Progenitor cell of endocrine pancreas (in vitro differentiated cells): ENCODE measurements at places on chromosomes 1 and 21.

DNA sequence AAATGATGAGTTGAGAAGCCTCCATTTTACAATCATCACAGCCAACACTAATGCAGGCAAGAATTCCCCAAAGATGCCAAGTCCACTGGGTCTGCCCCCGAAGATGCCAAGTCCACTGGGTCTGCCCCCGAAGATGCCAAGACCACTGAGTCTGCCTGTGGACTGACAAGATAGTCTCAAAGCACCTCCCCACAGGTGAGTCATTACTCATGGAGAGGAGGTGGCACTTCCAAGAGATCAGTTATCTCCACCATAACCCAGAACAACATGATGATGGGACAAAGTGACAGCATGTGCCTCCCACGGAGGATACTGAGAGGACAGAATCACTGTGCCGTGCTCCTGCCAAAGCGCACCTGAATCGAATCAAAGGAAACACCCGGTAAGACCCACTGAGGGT lies 4.8 kb downstream of the PTTG1IP start:
- no peak for DNase-seq

GRCh38 chr1:7641587-7642417 lies 129.3 kb upstream of the VAMP3 start:
- DNase-seq: no peak

DNA sequence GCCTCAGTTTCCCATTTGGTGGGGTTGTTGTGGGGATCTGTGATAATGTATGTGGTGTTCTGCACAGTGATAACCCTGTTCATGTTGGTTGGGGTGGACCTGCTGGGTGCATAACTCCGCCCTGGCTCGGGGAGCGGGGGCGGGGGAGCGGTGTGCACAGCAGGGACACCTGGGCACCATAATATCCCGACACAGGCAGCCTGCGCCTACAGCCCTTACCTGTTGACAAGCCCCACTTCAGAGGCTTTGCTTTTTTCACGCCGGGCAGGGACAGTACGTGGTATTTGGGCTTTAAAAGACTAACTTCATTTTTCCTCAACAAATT lies 48.0 kb upstream of the ACOT11 start:
- DNase-seq: no peak

- no peak for DNase-seq
These were observed 627 bp downstream of the ADARB1 start for GRCh38 chr21:45074818-45075595.

DNA sequence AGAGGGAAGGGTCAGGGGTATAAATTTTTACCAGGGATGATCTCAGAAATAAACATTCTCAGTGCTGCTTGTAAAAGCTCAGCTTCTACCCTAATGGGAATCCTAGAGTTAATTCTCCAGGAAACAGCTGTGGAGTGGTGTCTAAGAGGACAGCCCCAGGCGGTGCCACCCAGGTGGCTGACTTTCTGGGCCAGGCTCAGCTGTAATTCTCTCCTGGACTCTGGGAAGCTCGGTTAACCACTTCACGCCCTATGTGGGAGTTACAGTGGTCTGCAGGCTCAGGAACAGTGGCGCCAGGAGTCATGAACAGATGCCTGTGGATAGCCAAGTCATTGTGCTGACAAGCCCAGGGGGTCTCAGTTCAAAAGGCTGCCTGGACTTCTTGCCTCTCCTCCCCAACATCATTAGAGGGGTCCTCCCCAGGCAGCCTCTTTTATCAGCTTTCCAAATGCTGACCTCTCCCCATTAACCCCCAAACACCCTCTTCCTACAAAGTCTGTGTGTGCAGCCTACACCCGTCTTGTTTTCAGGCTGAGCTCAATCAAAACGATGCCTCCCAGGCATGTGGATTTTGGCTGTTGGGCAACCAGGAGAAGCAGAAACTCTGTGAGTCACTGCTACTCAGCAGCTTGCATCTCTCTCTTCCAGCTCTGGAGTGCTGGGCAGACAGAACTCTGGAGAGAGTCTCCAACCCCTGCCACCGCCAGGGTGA lies 1.2 kb downstream of the HHIPL2 start:
- DNase-seq: no peak

- DNase-seq: no peak
These were observed 434.0 kb upstream of the NR5A2 start for GRCh38 chr1:199593475-199593874.

GRCh38 chr1:150981805-150982712 lies at the start of gene ANXA9:
ANXA9 (plus strand) TSS chr1:150982292; CDS start chr1:150983106, 814 bp downstream.
- no peak for DNase-seq

- no peak for DNase-seq
These were observed 19.4 kb downstream of the AGRN start for GRCh38 chr1:1039145-1039910.

DNA sequence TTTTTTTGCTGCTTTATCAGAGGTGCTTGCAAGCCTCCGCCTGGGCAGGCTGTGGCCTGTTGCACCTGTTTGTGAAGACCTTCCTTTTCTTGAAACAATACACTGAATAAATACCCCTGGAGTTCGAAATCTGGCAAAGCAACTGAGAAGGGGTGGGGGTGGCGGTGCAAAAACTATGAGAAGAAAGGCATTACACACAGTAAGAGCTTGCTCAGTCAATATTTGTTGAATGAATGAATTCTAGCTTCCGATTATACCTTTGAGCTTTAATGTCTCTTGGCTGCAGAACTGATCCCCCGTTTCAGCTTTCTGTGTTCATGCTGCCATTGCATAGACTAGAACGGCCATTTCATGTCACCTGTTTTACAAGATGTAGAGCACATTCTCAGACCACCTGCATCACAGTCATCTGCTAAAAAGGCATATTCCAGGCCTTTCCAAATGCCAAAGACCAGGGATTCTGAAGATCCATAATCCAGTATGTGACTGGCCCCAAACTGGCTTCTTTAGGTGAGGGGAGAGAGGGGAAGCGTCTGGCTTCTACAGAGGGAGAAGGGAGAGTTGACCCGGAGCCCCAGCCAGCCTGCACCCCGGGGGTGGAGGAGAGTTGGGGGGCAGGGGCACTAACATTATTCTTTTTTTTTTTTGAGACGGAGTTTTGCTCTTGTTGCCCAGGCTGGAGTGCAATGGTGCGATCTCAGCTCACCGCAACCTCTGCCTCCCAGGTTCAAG lies 111.5 kb downstream of the ETS2 start:
- DNase-seq: no peak

DNA sequence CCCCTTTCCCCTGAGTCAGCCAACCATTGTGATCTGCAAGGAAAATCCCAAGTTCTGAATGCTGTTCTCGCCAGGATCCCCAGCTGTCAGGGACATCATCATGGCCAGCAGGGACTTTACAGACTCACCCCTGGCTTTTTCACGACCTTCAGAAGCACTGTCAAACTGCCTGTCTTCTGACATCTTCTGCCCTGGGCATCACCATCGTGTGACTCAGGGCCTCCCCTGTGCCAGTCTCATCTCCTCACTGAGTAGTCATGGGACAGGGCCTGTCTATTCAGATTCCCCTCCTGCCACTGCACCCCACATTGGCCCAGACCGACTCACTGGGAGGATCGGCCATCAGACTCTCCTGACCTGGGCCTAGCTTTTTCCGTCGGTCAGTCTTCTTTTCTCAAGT lies 72.5 kb upstream of the VAMP3 start:
- no peak for DNase-seq

DNA sequence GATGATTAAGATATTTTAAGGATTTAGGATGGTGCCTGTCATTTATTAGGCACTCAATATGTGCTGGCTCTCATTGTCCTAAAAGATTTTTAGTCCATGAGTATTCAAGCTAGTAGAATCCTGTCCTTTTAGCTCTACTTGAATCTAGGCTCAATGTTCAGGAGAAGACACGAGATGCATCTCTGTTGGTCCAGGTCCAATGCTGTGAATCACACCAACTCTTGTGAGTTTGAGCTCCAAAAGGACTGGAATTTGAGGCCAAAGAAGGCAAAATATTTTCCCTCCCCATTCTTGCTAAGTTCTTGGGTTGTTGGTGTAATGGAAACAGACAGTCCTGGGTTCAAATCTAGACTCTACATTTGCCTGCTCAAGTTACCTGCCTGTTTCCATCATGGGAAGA lies 1.4 kb upstream of the PODN start:
- DNase-seq: no peak

- no peak for DNase-seq
These were observed 26.5 kb upstream of the PIGV start for GRCh38 chr1:26761217-26761616.

- no peak for DNase-seq
These were observed 95.9 kb downstream of the GREM2 start for GRCh38 chr1:240516069-240516468.

GRCh38 chr1:214632091-214632490 lies 29.1 kb downstream of the CENPF start:
- DNase-seq: no peak

GRCh38 chr1:116435806-116436610 lies 63.0 kb downstream of the ATP1A1 start:
- DNase-seq: no peak

- no peak for DNase-seq
These were observed 54.1 kb downstream of the RIPK4 start for GRCh38 chr21:41712730-41713129.

DNA sequence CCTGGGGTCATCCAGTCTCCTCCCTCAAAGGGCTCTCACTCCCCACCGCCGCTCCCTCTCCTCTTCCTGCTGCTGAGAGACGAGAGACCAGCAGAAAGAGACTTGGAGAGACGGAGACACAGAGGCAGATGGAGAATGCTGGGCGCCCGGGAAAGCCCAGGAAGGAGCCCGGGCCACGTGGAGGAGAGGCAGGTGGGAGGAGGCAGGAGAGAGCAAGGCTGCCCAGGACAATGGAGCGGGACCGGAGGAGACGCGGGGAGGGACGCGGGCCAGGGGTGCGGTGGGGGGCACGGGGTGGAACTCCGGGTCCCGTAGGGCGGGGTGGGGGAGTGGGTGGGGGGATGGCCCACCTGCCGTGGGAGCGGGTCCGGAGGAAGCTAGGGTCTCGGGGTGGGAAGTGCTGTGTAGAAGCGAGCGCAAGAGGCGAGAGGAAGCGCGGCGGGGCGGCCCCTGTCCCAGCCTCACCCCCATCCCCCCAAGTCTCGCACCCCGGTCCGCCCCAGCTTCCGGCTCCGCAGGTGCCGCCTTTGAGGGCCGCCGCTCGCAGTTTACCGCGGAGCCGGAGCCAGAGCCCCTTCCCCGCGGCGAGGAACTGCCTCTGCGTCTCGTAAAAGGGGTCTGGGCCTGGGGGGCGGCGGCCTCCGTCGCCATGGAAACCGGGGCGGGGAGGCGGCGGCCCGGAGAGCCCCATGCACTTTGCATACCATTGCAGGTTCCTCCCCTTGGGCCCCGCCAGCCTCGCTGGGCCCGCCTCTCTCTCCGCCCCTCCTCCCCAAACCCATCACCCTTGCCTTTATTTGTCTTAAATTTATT lies 11.7 kb upstream of the EPHA2 start:
- DNase-seq: peak; percentile 65

DNA sequence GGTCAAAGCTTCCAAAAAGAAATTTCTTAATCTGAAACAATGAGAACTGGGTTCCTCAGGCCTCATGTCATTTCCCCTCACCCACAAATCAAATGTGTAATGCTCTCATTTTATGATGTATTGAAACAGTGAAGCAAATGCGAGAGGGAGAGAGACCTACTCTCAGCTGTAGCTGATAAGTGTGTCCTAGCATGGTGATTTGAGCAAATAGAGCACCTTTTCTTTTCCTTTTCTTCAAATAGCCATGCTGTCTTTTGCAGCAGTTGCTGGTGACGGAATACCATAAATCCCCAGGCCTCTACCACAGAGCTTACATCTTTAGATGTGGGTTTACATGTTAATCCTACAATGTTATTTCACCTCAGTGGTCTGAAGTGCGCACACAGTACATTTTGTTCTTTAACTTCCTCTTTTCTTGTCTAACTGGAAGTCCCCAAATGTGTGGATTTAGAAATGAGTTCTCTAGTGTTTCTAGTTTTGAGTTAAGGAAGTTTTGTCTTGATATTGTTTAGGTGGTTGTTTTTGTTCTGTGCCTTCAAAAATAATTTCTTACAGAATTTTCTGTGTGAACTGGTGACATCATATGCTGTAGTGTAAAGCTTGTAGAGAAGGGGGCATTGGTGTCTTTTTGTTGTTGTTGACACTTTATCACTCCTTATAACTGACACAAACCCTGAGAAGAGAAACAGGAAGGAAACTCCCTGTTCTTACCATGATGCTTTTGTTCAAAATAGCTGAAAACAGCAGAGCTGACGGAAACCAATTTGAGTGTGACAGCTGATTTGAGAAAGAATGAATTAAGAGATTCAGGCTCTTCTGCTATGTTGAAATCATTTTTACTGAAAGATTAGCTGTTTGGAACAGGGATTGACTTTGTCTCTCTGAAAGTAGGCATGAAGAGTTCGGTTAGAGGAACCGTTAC lies 12.2 kb downstream of the SMAP2 start:
- DNase-seq: no peak

- no peak for DNase-seq
These were observed 126.2 kb upstream of the DAB1 start for GRCh38 chr1:57550092-57550491.

- DNase-seq: no peak
These were observed 66.1 kb downstream of the SPAG17 start for GRCh38 chr1:118118873-118119463.

- no peak for DNase-seq
These were observed 45.2 kb downstream of the LYST start for GRCh38 chr1:235821361-235821981.

DNA sequence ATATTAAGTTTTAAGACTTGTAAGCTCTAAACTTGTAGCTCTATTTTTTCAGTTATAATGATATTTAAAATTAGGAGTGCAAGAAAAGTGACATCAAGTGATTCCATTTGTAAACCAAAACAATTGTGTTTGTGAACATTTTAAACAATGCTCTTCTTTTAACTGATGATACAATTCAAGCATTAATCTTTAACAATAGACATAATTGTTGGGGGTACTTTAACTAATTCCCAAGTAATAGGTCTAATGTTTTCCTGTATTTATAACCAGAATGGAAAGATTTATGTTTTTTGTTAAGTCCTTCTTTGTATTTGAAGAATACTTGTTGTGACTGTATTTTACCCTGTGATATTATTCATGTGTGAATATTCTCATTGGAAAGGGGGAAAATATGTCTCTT lies 6.8 kb downstream of the ATG4C start:
- no peak for DNase-seq

GRCh38 chr1:97918961-97919360 lies 1.9 kb downstream of the DPYD start:
- no peak for DNase-seq

DNA sequence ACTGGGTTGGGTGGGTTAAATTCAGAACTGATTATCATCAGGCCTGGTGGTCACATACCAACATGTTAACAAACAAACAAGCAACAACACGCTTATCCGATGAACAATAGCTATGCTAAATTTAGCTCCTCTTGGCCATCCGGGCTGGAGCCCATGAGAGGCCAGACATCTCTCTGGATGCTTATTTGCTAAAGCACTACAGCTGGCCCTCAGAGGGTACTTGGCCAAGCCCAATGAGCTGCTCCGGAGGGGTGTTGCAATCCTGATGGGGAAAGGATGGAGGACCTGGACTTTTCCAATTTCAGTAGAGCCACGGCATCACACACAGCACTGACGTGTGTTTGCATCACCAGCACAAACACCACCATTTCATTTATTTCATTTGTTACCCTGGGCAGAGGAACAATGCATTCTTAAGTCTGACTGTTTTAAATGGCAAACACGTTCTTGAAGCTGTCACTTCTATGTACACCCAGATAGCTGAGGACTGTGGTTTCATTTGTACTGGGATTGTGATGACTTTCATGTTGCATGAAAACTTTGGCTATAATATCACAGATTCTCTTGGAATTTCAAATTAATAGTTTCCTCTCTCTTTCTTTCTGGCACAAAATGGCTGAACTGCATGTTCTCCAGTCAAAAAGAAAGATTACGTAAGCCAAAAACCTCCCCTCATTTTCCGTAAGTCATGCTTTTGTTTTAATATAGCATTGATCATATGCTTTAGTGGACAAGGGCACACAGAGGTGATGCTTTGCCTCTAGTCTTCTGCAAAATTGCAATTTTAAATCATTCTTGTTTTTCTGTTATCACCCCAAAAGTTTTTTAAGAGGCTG lies 359.8 kb upstream of the KAZN start:
- no peak for DNase-seq
